Left colon (tissue), 2 donors: ENCODE measurements at places on chromosomes 7 and 10. TPM values are rescaled to one million over a fixed set of nuclear protein-coding genes. Genes with fewer than 3 reads are reported as not detected.
A peak's percentile ranks its signal among the peaks of the same experiment; 100 is the strongest.

DNA sequence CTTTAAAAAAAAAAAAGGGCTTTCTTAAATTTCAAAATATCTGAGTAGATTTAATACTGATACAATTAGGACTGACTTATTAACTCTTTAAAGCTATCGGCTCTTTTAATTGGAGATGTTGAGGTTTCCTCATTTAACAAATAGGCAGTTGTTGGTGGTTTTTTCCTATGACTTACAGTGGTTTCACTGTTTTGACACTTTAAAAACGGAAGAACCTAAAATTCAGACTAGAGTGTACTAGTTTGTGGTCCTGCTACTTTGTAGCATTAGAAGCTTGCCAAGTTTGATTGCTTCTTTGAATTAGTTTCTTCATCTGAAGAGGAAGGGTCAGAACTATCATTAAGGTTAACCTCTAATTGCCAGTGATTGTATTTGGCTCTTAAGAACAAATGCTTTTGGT is 27.7 kb downstream of the CUL1 start:
- no peak for DNase-seq

The AKR1D1 gene
- not detected for total RNA-seq

DNA sequence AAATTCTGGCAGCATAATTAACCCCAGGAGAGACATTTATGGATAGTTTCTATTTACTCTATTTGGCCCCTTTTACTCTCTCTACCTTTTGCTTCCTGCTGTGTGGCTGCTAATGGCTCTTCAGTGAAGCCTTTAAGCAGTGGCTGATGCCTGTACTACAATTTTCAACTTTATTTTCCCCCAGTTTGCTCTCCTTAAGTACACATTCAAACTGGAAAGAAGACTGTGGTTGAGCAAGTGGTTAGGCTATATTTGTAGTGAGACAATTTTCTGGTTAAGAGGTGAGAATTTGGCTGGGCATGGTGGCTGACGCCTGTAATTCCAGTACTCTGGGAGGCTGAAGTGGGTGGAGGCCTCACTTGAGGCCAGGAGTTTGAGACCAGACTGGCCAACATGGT is 8.5 kb upstream of the RSBN1L start:
- no peak for DNase-seq

DNA sequence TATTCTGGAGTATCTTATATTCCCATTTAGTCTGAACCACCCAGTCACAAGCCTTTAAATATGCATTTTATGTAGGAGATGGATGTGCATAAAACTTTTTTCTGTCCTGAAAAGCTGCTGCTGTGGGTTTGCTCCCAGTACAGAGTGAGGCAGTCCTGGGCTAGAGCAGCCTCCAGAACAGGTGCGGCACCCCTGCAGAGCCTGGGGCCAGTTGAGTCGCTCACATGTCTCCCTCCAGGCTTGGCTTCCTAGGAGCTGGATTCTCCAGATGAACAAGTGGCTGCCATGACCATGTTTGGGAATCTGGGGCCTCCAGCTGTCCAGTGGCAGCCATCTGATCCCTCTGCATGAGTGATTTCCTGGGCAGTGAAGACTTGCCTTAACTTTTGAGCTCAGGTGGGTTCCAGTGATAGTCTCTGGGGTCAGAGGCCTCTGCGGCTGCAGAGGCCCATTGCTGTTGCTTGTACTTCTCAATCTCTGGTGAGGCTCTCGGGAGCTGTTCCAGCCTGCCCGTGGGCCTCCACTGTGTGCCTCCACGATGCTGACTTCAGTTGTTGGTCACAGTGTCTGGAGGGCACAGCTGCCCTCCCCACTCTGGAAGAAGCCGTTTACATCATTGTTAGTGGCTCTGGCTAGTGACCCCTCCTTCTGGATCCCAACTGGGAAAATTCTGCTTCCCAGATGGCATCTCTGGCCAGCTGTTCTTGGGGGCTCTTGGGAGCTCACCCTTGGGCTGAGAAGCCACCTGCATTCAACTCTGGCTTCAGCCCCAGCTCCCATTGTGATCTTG is 120.4 kb downstream of the EMX2 start:
- no peak for DNase-seq

GRCh38 chr7:99326408-99326782 is 697 bp downstream of the ARPC1A start:
- no peak for DNase-seq

GRCh38 chr7:73974101-73974947 is 53.6 kb upstream of the ELN start:
- DNase-seq = no peak

DNA sequence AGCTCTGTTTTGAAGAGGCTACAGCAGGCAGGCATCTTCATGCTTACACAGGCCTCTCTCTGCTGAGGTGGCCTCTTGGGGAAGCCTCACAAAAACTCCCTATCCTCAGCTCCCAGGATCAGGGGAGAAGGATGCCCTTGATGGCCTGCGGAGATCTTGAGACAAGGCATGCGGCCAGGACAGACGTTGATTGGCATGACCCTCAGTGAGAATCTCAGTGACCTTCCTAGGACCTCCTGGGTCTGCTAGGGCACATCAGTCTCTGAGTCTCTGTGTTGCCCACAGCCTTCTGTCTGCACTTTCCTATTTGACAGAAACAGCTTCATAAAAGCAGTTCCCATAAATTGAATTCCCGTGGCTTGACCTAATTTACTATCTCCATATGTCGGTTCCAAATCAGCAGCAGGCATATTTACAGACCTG is 1005.8 kb upstream of the C7orf33 start:
- no peak for DNase-seq

- DNase-seq = no peak
Measured at GRCh38 chr7:7427363-7427762, 108.3 kb downstream of the COL28A1 start.

The STRIP2 gene
- 0.28 TPM for total RNA-seq

The ATOH7 gene
- total RNA-seq = 0.22 TPM

The SPDYE2 gene
- total RNA-seq = not detected

- no peak for DNase-seq
Measured at GRCh38 chr7:138116892-138117291, 40.6 kb downstream of the AKR1D1 start.

DNA sequence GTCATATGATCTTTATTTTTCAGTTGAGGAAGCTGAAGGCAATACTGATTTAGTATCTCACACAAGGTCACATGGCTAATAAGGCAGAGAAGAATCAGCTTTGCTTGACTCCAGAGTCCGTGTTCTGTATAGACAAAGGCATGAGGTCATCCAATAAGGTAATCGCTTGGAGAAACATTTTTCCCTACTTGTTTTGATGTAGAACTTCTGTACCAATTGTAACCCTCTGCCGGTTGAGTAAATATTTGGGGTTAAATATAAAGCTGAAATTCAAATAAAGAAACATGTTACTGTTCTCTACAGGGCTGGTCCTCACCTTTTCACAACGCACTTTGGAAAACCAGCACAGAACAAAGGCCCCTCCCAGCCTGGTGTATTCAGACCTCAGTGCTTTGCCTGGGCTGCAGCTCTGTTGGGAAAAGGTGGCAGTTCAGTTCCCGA is 83.0 kb upstream of the INSYN2A start:
- no peak for DNase-seq

GRCh38 chr7:21371360-21371759 is 56.5 kb upstream of the SP4 start:
- no peak for DNase-seq

The CHST3 gene
- total RNA-seq = 1.1 TPM

DNA sequence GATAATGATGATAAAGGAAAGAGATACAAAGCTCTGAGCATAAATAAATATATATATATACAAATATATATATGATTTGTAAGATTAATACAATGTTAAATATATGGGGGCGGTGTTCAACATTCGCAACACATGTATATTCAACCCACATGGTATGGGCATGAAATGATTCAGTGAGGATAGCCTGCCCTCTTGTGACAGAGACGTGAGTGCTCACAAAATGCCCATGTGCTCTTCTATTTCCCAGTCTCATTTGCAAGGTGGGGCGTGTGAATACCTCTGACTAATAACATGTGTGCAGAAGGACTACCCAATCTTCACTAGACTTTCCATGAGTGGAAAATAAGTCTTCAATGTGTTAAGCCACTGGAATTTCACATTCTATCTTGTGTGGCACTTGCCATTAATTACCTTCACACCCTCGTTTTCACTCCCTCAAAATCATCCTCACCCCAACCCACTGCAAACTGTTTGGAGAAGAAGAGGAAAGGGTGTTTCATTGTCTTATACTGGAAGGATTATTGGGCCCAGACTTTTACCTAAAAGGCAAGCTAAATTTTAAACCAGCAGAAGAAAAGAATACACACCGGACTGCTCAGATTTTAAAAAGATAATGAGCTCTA is 26.9 kb downstream of the ASAH2 start:
- DNase-seq = no peak

The COL17A1 gene
- 159 TPM for total RNA-seq

DNA sequence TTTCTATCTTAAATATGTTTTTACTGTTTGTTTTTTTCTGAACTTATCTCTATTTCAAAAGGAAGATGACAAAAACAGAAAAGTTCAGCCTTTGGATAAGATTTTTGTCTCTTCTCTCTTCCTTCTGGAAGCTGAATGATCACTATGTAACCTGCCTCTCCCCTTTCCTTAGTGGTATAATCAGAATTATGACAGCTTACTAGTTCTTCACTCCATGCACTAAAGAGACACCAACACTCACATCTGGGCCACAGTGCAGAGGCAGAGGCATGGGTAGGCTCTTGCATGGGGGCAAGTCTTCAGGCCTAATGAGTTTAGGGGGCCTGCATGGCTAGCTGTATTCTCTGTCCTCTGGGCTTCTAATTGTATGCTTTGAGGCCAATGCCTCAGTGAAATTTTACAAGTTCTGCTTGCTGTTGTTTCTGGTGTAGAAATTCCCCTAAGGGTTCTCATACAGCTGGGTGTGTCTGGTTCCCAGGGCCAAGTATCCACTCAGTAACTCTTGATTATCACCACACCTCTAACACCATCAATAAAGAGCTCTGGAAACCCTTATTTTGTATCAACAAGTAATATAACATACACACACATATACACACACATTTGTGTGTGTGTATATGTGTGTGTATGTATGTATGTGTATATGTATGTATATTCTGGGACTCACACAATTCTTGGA is 96.8 kb upstream of the POM121L12 start:
- DNase-seq = no peak

DNA sequence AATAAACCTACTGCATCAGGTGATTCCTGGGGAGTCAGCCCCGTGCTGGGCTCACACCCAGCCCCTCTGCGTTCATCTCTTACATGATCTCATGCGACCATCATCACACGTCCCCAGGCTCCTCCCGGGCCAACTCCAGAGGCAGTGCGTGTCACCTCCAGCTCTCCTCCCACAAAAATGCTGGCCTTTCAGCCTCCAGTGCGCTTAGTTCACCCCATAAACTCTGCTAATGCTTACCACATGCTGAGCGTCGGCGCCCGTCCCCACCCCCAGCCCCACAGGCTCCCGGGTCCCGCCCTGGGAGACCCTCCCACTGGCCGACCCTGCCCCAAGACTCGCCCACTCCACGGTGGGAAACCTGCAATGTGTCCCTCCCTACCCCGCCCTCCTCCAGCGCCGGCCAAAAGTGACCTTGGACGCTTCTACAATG is 816 bp upstream of the SDK1 start:
- no peak for DNase-seq

DNA sequence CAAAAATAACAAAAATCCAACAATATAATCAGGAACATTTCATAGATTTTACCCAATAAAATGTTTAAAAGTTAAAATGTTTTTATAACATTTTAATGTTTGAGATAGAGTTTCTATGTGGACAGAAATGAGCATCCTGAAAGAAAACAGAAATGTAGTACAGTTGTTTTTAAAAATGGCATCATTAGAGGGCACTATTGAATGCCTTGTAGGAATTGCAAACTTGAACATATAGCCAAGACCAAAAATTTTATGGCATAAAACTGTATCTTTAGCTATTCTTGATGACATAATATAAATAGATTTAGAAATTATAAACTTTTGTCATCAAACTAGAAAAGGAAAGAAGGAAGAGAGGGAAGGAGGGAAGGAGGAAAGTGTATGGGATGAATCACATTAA is 1372.7 kb downstream of the GATA3 start:
- no peak for DNase-seq

- peak; percentile 66 for DNase-seq
Measured at GRCh38 chr10:6140141-6140841, 51.5 kb downstream of the RBM17 start.

The SPAM1 gene
- not detected for total RNA-seq

- no peak for DNase-seq
Measured at GRCh38 chr10:4241724-4242345, 456.8 kb upstream of the KLF6 start.

DNA sequence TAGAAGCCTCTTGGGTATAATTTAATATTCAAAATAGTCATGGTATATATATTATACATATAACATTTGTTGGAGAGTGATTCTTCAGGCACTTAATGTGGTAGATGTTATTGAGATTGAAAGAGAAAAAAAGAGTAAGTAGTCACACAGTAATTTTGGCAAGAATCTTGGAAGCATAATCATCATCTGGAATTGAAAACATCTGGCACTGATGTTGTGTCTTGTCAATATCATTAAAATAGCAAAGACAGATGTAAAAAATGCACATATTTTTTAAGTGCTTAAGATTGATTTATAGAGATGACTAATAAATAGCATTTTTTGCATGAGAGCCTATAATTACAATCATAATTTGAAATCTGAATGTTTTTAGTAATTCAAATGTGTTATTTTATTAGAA is 9.5 kb downstream of the SEMA3D start:
- no peak for DNase-seq

The UROS gene
- total RNA-seq = 21.7 TPM

DNA sequence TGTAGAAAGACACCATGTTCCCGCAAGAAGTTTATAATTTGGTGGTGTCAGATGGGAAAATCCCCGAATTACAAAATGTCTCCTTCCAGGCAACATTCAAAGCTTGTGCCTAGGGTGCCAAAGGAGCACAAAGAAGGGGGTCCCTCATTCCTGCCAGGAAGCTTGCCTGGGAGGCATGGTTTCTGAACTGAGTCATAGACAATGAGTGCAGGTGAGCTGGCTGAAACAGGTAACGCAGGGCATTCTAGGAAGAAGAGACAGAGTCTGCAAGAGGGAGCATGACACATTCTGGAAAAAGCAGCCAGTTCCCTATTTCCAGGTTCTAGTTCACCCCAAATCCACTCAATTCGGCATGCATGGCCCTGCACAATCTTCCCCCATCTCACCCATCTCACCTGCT is 11.9 kb upstream of the CALU start:
- DNase-seq = no peak

The CC2D2B gene
- 0.37 TPM for total RNA-seq

GRCh38 chr7:89477991-89478390 is 676.3 kb upstream of the STEAP1 start:
- DNase-seq = no peak

- no peak for DNase-seq
Measured at GRCh38 chr7:28383975-28384374, 28.3 kb upstream of the CREB5 start.

- no peak for DNase-seq
Measured at GRCh38 chr10:5942001-5942400, 35.3 kb downstream of the IL15RA start.

GRCh38 chr7:137166363-137166762 is 177.2 kb downstream of the PTN start:
- DNase-seq = no peak

GRCh38 chr10:103716206-103717160 is 138.9 kb downstream of the SH3PXD2A start:
- no peak for DNase-seq

The ZNF467 gene
- 6.0 TPM for total RNA-seq
